ENCODE measurements at places on chromosomes 4 and X. TPM values are rescaled to one million over a fixed set of nuclear protein-coding genes. Genes with fewer than 3 reads are reported as not detected.

SH3RF1 gene
- total RNA-seq = 31.8 TPM

BANK1 gene
- total RNA-seq = 1.0 TPM

DCAF8L2 gene
- not detected for total RNA-seq

MAGEA1 gene
- total RNA-seq = not detected

LRIT3 gene
- total RNA-seq = 0.13 TPM

ADH7 gene
- not detected for total RNA-seq

GRCh38 chr4:5885733-5886132, 7.2 kb downstream of the CRMP1 start:
- peaks cover 20% of the 10 kb centered on the region for H3K4me1 ChIP-seq
- no peak overlapping the region for H3K4me3 ChIP-seq
- H3K27ac ChIP-seq = no peak overlapping the region
- H3K27me3 ChIP-seq = peaks cover 25% of the 10 kb centered on the region
- no peak for DNase-seq

GRCh38 chr4:10589321-10589720, 95.2 kb downstream of the CLNK start:
- no peaks in the 10 kb centered on the region for H3K36me3 ChIP-seq
- H3K27me3 ChIP-seq = no peaks in the 10 kb centered on the region
- H3K27ac ChIP-seq = no peak overlapping the region
- no peak for DNase-seq
- H3K4me3 ChIP-seq = no peak overlapping the region
- H3K4me1 ChIP-seq = peaks cover 23% of the 10 kb centered on the region

GRCh38 chr4:16952896-16953630, 54.6 kb upstream of the LDB2 start:
- H3K4me1 ChIP-seq = peaks cover 8% of the 10 kb centered on the region
- no peak for DNase-seq
- no peaks in the 10 kb centered on the region for H3K27me3 ChIP-seq
- H3K36me3 ChIP-seq = no peaks in the 10 kb centered on the region

DNA sequence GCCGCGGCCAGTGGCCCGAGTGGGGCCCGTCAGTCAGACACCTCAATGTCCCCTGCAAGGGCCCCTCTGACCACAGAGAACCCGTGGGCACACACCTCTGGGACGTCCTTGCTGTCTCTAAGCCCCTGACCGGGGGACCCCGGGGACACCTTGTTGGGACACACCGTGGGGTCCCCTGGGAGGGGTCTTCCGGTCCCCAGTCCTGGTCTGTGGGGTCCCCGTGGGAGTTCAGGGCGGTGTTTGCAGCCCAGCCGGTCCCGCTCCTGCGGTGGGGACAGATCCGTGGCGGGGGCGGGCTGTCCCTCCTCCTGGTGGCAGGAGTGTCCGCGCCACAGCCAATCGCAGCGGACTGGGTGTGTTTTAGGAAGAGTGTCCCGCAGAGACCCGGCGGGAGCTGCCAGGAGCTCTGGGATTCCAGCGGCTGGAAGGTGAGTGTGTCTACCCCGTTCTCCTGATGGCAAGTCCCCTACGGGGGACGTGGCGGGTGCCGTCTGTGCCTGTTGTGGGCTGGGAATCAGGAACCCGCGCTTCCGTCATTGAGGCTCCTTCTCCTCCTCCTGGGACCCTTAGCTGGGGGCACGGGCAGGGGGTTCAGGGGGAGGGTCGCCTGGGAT, 5.1 kb upstream of the PLCXD1 start:
- H3K27me3 ChIP-seq = no peaks in the 10 kb centered on the region
- no peak for DNase-seq
- peak overlapping the region; percentile 65 for H3K4me3 ChIP-seq
- no peaks in the 10 kb centered on the region for H3K36me3 ChIP-seq

GRCh38 chrX:74465424-74465823, 44.1 kb downstream of the SLC16A2 start:
- no peaks in the 10 kb centered on the region for H3K4me1 ChIP-seq
- no peaks in the 10 kb centered on the region for H3K36me3 ChIP-seq
- H3K27me3 ChIP-seq = no peaks in the 10 kb centered on the region
- no peak for DNase-seq
- no peak overlapping the region for H3K4me3 ChIP-seq

GRCh38 chrX:27878862-27879261, 71.1 kb downstream of the MAGEB10 start:
- peaks cover 2% of the 10 kb centered on the region for H3K27me3 ChIP-seq
- H3K36me3 ChIP-seq = no peaks in the 10 kb centered on the region
- no peak overlapping the region for H3K4me3 ChIP-seq
- H3K27ac ChIP-seq = no peak overlapping the region

- no peak overlapping the region for H3K4me3 ChIP-seq
- no peaks in the 10 kb centered on the region for H3K36me3 ChIP-seq
- no peak overlapping the region for H3K27ac ChIP-seq
- H3K4me1 ChIP-seq = peaks cover 6% of the 10 kb centered on the region
These were observed 99.6 kb downstream of the FAM53A start for GRCh38 chr4:1584498-1584897.

DNA sequence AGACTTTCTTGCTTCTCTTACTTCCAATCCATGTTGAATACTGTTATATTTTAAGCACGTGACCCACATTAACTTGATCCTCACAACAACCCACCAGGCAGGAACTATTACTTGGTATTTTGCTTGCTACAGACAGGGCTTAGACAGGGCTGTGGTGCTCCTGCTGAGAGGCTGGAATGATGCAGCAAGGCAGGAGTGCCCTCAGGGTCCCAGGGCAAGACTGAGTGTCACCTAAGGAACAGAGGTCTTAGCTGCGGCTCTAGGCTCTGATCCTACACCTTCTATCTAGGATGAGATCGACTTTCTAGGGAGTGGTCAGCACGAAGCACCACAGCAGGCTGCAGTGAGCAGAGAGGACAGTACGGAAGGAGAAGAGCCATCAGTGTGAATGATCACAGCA, 20.0 kb downstream of the TAPT1 start:
- H3K27ac ChIP-seq = peak overlapping the region; percentile 55
- peaks cover 24% of the 10 kb centered on the region for H3K4me1 ChIP-seq
- no peaks in the 10 kb centered on the region for H3K36me3 ChIP-seq
- no peaks in the 10 kb centered on the region for H3K27me3 ChIP-seq

- H3K4me1 ChIP-seq = peaks cover 9% of the 10 kb centered on the region
- H3K27me3 ChIP-seq = no peaks in the 10 kb centered on the region
- no peak for DNase-seq
- no peaks in the 10 kb centered on the region for H3K36me3 ChIP-seq
- no peak overlapping the region for H3K4me3 ChIP-seq
These were observed 50.2 kb downstream of the LEF1 start for GRCh38 chr4:108118505-108118904.

GRCh38 chr4:136680271-136680670, 852.0 kb downstream of the PCDH18 start:
- peaks cover 13% of the 10 kb centered on the region for H3K4me1 ChIP-seq
- H3K27ac ChIP-seq = no peak overlapping the region
- no peak for DNase-seq
- no peaks in the 10 kb centered on the region for H3K36me3 ChIP-seq

DNA sequence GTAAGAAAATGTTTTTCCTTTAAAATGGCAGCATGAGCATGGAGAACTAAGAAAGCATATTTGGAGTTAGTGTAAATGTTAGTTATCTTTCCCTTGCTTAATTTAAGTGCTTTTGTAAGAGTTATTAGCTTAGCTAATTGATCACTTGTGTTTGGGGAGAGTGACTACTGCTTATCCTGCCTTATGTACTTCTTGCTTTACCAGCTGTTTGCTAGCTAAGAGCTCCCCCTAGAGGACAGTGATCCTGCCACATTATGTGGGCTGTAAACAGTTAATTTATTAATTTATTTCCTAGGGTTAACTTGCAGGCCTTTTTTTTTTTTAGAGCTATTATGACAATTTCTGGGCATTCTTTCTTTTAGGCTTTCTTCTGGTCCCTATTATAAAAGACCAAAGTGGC, 435.8 kb downstream of the MAGEB5 start:
- no peak overlapping the region for H3K27ac ChIP-seq
- no peak for DNase-seq
- H3K4me3 ChIP-seq = no peak overlapping the region
- no peaks in the 10 kb centered on the region for H3K36me3 ChIP-seq
- no peaks in the 10 kb centered on the region for H3K4me1 ChIP-seq

DNA sequence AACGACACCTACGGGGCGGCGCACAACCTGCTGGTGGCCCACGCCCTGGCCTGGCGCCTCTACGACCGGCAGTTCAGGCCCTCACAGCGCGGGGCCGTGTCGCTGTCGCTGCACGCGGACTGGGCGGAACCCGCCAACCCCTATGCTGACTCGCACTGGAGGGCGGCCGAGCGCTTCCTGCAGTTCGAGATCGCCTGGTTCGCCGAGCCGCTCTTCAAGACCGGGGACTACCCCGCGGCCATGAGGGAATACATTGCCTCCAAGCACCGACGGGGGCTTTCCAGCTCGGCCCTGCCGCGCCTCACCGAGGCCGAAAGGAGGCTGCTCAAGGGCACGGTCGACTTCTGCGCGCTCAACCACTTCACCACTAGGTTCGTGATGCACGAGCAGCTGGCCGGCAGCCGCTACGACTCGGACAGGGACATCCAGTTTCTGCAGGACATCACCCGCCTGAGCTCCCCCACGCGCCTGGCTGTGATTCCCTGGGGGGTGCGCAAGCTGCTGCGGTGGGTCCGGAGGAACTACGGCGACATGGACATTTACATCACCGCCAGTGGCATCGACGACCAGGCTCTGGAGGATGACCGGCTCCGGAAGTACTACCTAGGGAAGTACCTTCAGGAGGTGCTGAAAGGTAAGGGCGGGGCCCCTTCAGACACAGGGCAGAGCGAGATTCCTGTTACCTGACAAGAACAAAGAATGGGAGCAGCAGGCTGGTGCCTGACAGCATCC, 11.7 kb downstream of the RPL9 start:
- H3K27ac ChIP-seq = no peak overlapping the region
- H3K27me3 ChIP-seq = no peaks in the 10 kb centered on the region
- peaks cover 13% of the 10 kb centered on the region for H3K36me3 ChIP-seq
- H3K4me3 ChIP-seq = no peak overlapping the region

GRCh38 chr4:183437452-183437851, 7.0 kb upstream of the CDKN2AIP start:
- H3K4me3 ChIP-seq = no peak overlapping the region
- no peaks in the 10 kb centered on the region for H3K27me3 ChIP-seq
- H3K27ac ChIP-seq = no peak overlapping the region
- DNase-seq = no peak
- no peaks in the 10 kb centered on the region for H3K36me3 ChIP-seq

DNA sequence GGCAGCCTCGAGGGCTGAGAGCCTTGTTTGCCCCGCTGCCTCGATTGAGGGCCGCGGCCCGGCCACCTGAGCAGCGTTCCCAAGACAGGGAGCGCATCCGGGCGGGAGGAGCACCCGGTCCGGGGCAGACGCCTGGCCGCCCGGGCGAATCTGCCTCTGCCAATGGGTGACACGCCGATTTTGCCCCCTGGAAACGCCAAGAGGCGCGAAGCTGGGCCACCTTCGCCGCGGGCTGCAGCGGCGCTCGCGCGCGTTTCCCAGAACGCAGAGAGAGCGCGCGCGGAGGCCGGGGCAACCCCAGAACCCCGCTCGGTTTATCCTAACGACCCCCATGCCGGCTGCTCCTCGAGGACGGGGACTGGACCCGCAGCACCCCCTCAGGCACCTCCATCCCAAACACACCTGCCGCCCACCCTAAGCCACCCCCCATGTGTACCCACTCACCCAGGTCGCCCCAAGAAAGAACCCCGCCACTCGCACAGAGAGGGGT, 575 bp downstream of the MAP7D2 start:
- H3K27ac ChIP-seq = no peak overlapping the region
- no peak for DNase-seq
- no peaks in the 10 kb centered on the region for H3K36me3 ChIP-seq
- no peaks in the 10 kb centered on the region for H3K4me1 ChIP-seq
- peak overlapping the region; percentile 66 for H3K4me3 ChIP-seq
- H3K27me3 ChIP-seq = no peaks in the 10 kb centered on the region

DNA sequence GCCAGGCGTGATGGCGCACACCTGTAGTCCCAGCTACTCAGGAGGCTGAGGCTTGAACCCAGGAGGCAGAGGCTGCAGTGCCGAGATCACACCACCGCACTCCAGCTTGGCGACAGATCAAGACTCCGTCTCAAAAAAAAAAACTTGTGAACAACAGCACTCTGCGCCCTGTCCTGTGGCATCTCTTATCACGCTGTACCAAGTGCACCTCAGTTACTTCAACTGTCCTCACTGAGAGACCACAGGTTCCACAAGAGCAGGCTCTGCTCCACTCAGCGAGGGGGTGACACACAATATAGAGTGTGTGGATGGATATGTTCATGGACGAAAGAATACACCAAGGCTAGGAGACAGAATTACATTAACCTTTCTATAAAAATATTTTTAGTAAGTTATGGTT, 49.3 kb downstream of the ADGRA3 start:
- no peak overlapping the region for H3K4me3 ChIP-seq
- H3K4me1 ChIP-seq = no peaks in the 10 kb centered on the region
- no peak overlapping the region for H3K27ac ChIP-seq
- peaks cover 14% of the 10 kb centered on the region for H3K36me3 ChIP-seq

- DNase-seq = no peak
- H3K36me3 ChIP-seq = peaks cover 2% of the 10 kb centered on the region
- H3K4me1 ChIP-seq = peaks cover 6% of the 10 kb centered on the region
- H3K27ac ChIP-seq = no peak overlapping the region
These were observed 792 bp downstream of the ADRA2C start for GRCh38 chr4:3766785-3767569.

- no peaks in the 10 kb centered on the region for H3K27me3 ChIP-seq
- H3K27ac ChIP-seq = no peak overlapping the region
- DNase-seq = no peak
- no peak overlapping the region for H3K4me3 ChIP-seq
- H3K4me1 ChIP-seq = no peaks in the 10 kb centered on the region
These were observed 137.8 kb upstream of the DUSP21 start for GRCh38 chrX:44705817-44706551.

GRCh38 chrX:155048977-155049619, 21.8 kb downstream of the CMC4 start:
- H3K4me1 ChIP-seq = no peaks in the 10 kb centered on the region
- peaks cover 10% of the 10 kb centered on the region for H3K36me3 ChIP-seq
- H3K4me3 ChIP-seq = no peak overlapping the region
- no peak overlapping the region for H3K27ac ChIP-seq
- no peaks in the 10 kb centered on the region for H3K27me3 ChIP-seq

- H3K27ac ChIP-seq = no peak overlapping the region
- H3K4me3 ChIP-seq = no peak overlapping the region
- no peak for DNase-seq
These were observed 60.3 kb upstream of the HSD17B10 start for GRCh38 chrX:53494436-53494835.

DNA sequence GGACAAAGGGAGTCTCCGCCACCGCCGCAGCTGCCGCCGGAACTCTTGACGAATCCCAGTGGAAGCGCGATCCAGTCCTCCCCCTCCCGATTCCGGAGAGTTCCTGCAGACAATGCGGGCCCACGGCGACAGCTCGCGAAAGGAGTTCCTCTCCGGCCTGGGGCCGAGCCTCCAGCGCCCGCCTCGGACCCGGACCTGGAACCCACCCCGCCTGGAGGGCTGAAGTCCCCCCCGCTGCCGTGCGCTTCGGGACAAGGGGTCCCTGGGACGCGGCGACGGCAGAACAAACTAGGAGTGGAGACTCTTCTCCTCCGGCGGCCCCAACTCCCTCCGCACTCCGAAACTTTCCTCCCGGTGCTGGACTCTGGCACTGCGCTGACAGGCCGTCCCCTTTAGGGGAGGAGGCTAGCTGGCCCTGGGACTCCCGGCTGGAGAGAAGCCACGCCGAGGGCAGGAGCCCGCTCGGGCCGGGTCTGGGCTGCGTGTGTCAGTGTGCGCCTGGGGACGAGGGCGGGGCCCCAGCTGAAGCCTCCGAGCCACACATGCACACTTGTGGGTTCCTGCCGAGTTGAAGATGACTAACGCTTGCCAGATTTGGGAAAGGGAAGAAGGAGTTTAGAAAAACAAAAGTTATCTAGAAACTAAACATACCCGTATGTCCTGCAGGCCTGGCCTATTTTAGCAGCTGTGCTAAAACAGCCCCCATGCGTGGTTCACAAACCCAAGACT, at the start of gene ANTXR2:
TSS of gene ANTXR2 (minus strand) at position 486 of the 729 bp plus-strand sequence. CDS start 669 bp downstream, outside the sequence.
- H3K36me3 ChIP-seq = peaks cover 15% of the 10 kb centered on the region
- H3K4me1 ChIP-seq = peaks cover 35% of the 10 kb centered on the region
- H3K4me3 ChIP-seq = peak within 1 kb of the TSS; percentile 97
- peak; percentile 96 for DNase-seq

Measured in osteocyte (in vitro differentiated cells).